GF-D8 (cell line): ENCODE measurements at places on chromosomes 1 and 21.

GRCh38 chr1:208242941-208243526 lies 1.1 kb downstream of the PLXNA2 start:
- no peak for DNase-seq

- DNase-seq, result peak; percentile 30
Observed at GRCh38 chr1:156797212-156797871, 19.3 kb downstream of the SH2D2A start.

DNA sequence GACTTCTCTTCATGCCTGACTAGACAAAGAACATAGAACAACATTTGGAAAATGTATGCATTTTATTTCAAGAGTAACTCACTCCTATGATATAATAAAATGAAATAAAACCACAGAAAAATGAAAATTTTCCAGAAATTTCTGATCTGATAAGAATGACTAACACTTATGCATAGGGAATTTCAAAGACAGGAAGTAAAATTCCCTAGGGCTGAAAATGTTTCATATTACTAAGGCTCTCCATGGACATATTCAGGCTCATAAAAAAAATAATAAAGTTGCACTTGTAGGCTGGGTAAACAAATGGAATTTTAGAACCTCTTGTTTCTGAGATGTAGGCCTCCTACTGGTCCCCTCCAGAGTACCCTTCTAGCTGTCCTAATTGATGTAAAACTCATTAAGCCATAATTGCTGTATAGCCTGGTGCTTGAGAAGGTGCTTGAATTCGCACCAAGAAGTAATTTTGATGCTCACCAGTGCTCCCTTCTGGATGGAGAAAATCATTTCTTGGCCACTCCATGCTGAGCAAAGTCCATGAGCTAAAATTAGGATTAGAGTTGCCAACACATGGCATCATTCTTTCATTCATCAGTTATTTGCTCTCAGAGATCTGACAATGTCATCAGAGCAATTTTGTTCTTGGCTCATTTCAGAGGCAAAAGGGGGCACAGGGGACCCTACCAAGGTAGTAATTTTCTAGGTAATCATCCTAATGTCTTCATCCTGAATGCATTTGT lies 641.0 kb upstream of the CAMK1G start:
- DNase-seq, result no peak

DNA sequence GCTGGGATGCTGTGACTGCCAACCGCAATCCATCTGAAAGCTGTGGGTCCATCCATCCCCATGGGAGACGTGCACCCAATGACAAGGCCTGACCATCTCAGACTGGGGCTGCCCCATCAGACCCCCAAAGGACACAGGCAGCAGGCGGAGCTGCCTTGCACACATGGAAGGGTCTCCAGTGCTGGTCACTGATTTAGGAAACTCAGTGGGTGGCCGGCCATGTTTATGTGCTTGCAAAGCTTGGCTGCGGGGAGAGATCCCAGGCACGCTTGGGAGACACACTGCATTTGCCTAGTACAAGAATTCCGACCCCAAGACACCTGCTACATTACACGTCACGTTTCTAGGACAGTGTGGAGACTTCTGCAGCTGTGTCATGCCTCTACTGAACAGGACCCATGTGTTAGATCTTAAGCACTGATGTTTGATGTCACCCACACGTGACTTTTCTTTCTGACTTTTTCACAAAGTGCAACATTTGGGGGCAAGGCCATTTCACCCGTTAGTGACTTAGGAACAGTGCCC lies 181.4 kb downstream of the CLIC6 start:
- DNase-seq, result no peak

- no peak for DNase-seq
Observed at GRCh38 chr1:78843546-78843945, 163.0 kb downstream of the ADGRL4 start.

- DNase-seq, result peak; percentile 22
Observed at GRCh38 chr1:27526569-27527222, 36.7 kb upstream of the WASF2 start.

GRCh38 chr1:22612671-22613571 lies 23.5 kb upstream of the C1QA start:
- no peak for DNase-seq
